ENCODE measurements at places on chromosomes 5 and 9. TPM values are rescaled to one million over a fixed set of nuclear protein-coding genes. Genes with fewer than 3 reads are reported as not detected.

GRCh38 chr9:134419000-134419683 is 92.9 kb downstream of the RXRA start:
- peaks cover 21% of the 10 kb centered on the region for H3K36me3 ChIP-seq
- H3K4me1 ChIP-seq = peaks cover 57% of the 10 kb centered on the region
- no peaks in the 10 kb centered on the region for H3K27me3 ChIP-seq
- H3K27ac ChIP-seq = peak overlapping the region; percentile 58
- no peak overlapping the region for H3K4me3 ChIP-seq
- peak; percentile 69 for DNase-seq

The PCDHGA10 gene
- 8.7 TPM for total RNA-seq

The CORO2A gene
- total RNA-seq = 2.4 TPM

DNA sequence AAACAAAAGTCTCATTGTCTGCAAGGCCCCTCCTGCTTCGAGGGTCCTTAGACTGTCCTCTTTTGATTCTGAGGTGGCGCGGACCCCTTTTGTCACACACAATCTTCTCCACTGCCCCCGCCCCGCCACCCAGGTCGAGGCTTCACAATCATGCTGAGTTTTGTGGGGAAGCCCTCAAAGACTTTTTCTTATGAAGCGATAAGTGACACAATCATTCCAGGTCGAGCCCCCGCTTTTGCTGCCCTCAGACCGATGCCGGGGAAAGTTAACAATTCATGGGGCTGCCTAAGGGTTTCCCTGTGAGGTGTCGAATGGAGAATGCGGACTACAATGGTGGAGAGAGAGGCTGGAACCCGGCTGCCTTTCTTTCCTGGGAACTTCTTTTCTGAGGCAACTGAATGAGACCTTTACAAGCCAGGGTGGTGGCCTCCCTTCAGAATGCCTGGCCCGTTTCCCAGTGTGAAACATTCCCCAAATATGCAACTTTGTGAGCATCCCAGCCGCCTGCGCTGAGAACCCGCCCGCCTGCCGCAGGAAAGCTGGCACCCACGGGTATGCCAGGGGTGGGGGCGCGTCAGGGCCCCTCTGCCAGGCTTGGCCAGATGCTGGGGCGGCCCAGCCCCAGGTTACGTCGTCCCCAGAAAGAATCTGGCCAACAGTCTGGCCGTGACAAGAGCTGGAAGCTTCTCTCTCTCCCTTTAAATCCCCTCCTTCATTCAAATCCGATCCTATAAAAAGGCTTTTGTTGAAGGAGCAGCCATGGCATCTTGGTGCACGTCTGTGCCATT is 71.9 kb downstream of the MAP1B start:
- H3K4me1 ChIP-seq = no peaks in the 10 kb centered on the region
- no peak overlapping the region for H3K4me3 ChIP-seq
- no peaks in the 10 kb centered on the region for H3K27me3 ChIP-seq
- no peaks in the 10 kb centered on the region for H3K36me3 ChIP-seq
- no peak overlapping the region for H3K27ac ChIP-seq

GRCh38 chr9:122806661-122807060 is 6.7 kb downstream of the OR1K1 start:
- no peak overlapping the region for H3K4me3 ChIP-seq
- no peak for DNase-seq
- no peaks in the 10 kb centered on the region for H3K36me3 ChIP-seq
- peaks cover 6% of the 10 kb centered on the region for H3K4me1 ChIP-seq
- H3K27ac ChIP-seq = no peak overlapping the region
- no peaks in the 10 kb centered on the region for H3K27me3 ChIP-seq

The TAF1L gene
- total RNA-seq = 0.13 TPM

The ZDHHC11 gene
- total RNA-seq = 0.54 TPM

The TMEM232 gene
- 26.8 TPM for total RNA-seq

DNA sequence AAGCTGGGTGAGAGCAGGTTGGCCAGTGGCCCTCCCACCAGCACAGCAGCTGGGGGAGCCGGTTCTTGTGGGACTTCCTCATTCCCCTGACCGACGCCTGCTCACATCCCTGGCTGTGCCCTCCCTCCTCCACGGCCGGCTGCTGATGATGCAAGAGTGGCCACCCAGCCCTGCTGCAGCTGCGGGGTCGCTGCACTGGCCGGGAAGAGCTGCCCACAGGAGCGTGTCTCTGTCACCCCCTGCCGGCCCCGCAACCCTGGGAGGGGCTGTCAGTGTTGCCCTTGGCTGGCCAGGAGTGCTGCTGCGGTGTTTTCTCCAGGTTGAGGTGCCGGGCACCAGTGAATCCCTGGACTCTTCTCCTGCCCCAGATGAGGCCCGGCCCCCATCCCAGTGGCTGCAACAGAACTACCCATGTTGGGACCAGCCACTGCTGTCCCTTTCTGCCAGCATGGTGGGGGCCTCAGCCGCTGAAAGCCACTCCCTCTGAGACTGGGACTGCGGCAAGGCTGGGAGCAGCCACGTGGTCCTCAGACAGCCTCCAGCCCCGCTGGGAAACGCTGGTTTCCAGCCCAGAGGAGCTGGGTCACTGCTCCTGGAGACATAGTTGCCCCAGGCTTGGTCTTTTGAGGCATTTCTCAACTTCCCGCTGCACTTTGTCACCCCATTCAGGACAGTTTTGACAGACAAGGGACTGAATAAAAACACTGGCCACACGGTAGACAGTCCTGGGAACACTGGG is 739 bp downstream of the CARD9 start:
- H3K4me3 ChIP-seq = no peak overlapping the region
- H3K36me3 ChIP-seq = no peaks in the 10 kb centered on the region
- peaks cover 4% of the 10 kb centered on the region for H3K4me1 ChIP-seq
- no peak overlapping the region for H3K27ac ChIP-seq
- H3K27me3 ChIP-seq = no peaks in the 10 kb centered on the region
- DNase-seq = peak; percentile 62

DNA sequence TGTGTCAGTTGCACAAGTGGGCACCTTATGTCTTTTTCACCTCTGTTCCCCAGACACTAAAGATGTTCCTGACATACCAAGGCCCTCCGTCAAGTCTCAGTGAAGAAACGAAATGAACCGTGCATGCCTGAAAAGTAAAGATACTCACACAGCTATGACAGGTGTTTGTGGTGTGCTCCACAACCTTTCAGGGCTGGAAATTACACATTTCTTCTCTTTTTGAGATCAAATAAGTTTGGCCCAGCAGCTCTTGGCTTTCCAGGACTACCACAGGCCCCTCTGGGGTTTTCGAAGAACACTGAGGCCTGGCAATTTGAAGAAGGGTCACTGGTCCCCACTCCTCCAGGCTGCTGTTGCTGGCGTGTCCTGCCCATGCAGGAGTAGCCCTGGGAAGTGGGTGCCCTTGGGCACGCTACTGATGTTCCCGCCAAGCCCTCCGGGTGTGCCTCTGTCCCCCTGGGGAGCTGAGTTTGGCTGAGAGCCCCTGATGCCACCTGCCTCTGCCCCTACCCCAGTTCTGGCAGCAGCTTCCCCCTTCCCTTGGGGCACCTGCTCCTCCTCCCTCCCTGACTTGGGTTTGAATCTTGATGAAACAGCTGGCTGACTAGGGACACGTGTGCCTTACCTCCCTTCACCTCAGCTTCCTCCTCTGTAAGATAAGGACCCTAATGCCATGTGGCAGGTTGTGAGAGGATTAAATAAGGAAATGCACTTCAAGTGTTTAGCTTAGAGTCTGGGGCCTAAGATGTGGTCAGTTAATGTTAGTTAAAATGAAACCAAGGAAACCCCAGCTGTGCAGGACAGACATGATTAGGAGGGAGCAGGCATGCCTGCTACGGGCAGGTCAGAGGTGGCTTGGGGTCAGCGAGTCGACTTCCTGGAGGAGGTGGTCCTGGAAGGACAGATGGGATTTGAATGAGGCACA is 49.1 kb upstream of the GADD45G start:
- peak overlapping the region; percentile 64 for H3K27ac ChIP-seq
- peaks cover 14% of the 10 kb centered on the region for H3K4me1 ChIP-seq
- no peak overlapping the region for H3K4me3 ChIP-seq
- H3K36me3 ChIP-seq = no peaks in the 10 kb centered on the region
- H3K27me3 ChIP-seq = no peaks in the 10 kb centered on the region
- no peak for DNase-seq

DNA sequence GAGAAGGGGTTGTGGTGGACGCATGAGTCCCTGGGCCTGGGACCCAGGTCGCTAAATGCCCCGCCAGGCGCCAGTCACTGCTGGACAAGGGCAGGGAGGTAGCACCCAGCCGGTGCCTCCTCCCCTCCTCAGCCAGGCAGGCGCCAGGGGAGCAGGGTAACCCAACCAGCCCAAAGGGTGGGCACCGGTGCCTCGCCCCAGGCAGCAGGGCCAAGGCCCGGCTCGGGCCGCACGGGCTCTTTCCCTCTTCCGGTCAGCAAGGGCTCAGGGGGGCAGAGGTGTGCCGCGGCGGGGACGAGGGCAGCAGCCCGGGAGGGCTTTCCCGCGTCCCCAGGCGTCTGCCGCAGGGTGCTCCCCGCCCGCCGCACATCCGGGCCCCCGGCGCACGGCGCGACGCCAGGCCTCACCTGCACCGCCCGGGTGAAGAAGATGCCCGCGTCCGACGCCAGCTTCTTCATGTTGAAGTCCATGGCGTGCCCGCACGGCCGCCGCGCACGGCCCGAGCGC is 393 bp downstream of the SH3GLB2 start:
- peaks cover 16% of the 10 kb centered on the region for H3K4me1 ChIP-seq
- H3K36me3 ChIP-seq = no peaks in the 10 kb centered on the region
- DNase-seq = peak; percentile 74
- H3K4me3 ChIP-seq = peak overlapping the region; percentile 40

The SMIM33 gene
- not detected for total RNA-seq

The MPDZ gene
- total RNA-seq = 48.9 TPM

GRCh38 chr5:56176871-56177533 is 56.1 kb downstream of the ANKRD55 start:
- no peak overlapping the region for H3K4me3 ChIP-seq
- no peak overlapping the region for H3K27ac ChIP-seq
- H3K36me3 ChIP-seq = no peaks in the 10 kb centered on the region
- DNase-seq = no peak
- no peaks in the 10 kb centered on the region for H3K27me3 ChIP-seq

GRCh38 chr5:164345173-164345849 is 839.9 kb downstream of the MAT2B start:
- H3K36me3 ChIP-seq = no peaks in the 10 kb centered on the region
- H3K27ac ChIP-seq = no peak overlapping the region
- H3K4me3 ChIP-seq = no peak overlapping the region

The RPS14 gene
- 3,018 TPM for total RNA-seq

DNA sequence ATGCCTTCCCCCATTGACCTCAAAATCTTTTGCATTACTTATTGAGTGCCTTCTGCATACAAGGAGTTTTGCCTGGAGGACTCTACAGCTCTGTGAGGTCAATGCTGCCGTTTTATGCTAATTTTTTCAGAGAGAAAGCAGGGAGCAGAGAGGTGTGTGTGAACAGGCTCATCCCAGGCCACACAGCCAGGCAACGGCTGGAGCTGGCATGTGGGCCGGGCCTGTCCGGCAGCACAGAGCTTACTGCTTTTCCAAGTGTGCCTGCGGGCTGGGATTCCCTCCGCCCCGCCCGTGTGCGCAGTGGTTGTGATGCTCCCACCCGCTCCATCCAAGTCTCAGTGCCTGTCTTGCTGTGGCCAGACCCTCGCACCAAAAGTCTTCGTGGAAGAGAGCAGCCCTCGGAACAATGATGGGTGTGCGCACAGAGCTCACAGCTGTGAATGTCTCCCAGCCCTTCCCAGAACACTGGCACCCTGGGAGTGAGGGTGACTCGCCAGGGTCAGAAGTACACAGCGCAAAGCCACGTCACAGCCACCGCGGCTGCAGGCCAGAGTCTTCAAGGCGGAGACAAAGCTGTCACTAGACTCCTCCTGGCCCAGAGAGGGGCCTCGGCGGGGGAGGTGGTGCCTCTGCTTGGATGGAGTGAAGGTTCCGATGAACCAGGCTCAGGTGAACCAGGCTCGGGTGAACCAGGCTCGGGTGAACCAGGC is 82.8 kb downstream of the COL5A1 start:
- no peak overlapping the region for H3K27ac ChIP-seq
- no peak for DNase-seq
- H3K27me3 ChIP-seq = no peaks in the 10 kb centered on the region
- H3K4me1 ChIP-seq = no peaks in the 10 kb centered on the region
- no peaks in the 10 kb centered on the region for H3K36me3 ChIP-seq
- H3K4me3 ChIP-seq = no peak overlapping the region

- H3K27me3 ChIP-seq = no peaks in the 10 kb centered on the region
- H3K36me3 ChIP-seq = no peaks in the 10 kb centered on the region
- H3K4me1 ChIP-seq = peaks cover 4% of the 10 kb centered on the region
Measured at GRCh38 chr5:72940082-72940481, 15.8 kb upstream of the FCHO2 start.

DNA sequence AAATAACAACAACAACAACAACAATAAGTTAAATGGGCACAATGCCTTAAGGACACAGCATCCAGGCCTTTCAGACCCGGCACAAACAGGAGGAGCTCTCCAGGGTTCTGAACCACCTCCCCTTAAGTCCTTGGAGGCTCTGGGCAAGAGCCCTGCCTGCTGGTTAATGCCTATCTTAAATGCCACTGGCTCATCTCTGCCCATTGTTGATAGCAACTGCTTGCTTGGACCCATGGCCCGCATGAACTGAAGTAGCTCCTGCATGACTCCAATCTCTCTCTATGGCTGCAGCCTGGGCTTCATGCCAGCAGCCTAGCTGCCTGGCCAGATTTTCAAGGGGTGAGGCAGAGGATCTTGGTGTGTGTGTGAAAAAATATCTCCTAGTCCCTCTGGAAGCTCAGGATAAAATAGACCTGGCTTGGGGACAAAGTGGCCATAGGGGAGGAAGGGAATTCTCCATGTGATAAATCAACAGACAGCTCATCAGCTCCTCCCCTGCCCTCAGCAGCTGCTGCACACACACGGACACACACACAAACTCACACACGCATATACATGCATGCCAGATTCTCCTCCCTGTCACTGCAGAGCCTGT is 27.4 kb downstream of the FAM219A start:
- no peak overlapping the region for H3K4me3 ChIP-seq
- peak; percentile 88 for DNase-seq
- H3K36me3 ChIP-seq = no peaks in the 10 kb centered on the region
- peaks cover 24% of the 10 kb centered on the region for H3K4me1 ChIP-seq

The GABBR2 gene
- 2.4 TPM for total RNA-seq

- no peak overlapping the region for H3K27ac ChIP-seq
- H3K4me1 ChIP-seq = no peaks in the 10 kb centered on the region
- no peak overlapping the region for H3K4me3 ChIP-seq
- H3K36me3 ChIP-seq = no peaks in the 10 kb centered on the region
- peaks cover 14% of the 10 kb centered on the region for H3K27me3 ChIP-seq
Measured at GRCh38 chr5:42940853-42941252, 99.3 kb downstream of the ANXA2R start.

DNA sequence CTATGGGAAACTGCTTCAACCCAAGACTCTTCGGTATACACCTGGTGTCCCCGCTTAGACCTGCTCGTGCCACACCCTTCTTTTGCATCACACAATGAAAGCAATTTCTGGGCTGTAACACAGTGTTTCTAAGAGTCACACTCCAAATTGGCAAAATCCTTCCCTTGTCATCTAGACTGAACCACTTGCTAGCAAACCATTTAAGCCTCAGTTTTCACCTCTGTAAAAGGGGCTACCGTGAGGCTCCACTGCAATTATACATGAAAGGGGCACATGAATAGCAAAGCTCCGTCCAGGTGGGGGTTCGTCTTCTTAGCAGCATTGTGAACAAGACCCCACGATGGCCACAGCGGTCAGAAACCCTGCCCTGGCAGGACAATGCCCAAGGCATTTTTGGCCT is 166.8 kb downstream of the PAX5 start:
- no peak for DNase-seq
- H3K4me1 ChIP-seq = no peaks in the 10 kb centered on the region
- no peak overlapping the region for H3K4me3 ChIP-seq
- no peak overlapping the region for H3K27ac ChIP-seq
